ENCODE measurements at places on chromosomes 13 and 19. TPM values are rescaled to one million over a fixed set of nuclear protein-coding genes. Genes with fewer than 3 reads are reported as not detected.

Gene PDE4C
- total RNA-seq, result not detected

Gene ZNF99
- not detected for total RNA-seq

DNA sequence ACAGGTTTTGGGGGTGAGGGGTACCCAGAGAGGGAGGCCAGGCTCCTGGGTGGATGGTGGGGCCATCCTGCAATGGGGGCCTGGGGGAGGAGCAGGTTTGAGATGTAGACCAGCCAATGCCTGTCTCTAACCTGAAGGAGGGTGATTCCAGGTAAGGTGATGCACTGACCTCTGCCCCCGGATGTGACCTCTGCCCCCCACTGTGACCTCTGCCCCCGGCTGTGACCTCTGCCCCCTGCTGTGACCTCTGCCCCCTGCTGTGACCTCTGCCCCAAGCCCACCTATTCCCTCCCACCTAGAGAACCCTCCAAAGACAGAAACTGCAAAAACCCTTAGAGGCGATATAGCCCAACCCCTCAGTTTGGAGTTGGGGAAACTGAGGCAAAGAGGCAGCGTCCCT, 10.3 kb upstream of the SPACA4 start:
- no peak for DNase-seq

GRCh38 chr13:45889590-45890243, 38.2 kb upstream of the SIAH3 start:
- no peak for DNase-seq

DNA sequence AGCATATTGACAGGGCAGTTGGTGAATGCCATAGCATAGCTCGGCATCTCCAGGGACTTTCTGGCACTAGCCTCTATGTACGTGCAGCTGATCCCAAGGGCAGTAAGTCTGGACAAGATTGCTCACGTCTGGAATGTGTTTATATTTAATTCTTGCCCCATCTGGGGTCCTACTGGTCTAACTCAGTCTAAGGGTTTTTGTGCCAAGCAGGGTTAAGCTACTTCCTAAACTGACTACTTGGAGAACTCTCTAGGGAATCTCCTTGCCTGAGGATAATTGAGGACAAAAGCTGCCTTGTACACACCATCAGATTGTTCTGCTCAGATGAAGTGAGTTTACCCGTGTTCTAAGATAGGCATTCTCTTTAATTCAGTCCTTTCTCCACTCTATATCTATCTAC, 358.1 kb downstream of the MYO16 start:
- no peak for DNase-seq

Gene CYP2A6
- not detected for total RNA-seq

DNA sequence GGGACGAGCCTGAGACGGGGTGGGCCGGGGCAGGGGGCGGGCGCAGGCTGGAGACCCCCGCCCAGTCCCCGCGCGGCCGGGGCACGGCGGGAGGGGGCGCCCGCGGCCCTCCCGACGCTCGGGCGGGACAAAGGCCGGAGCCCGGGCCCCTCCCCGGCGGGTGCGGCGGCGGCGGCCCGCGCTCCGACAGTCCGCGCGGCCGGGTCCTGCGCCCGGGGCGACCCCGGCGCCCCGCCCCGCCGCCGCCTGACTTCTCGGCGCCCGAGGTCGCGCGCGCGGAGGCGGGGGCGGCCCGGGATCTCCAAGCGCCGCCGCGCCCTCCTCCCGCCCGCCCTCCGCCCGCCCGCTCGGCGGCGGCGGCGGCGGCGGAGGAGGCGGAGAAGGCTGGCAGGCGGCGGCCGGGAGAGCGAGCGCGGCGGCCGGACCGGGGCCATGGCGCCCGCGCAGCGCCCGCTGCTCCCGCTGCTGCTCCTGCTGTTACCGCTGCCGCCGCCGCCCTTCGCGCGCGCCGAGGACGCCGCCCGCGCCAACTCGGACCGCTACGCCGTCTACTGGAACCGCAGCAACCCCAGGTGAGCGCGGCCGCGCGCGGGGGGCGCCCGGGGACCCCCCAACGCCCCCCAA, at the start of gene EFNA2:
Gene EFNA2 (plus strand): TSS at position 137 of the 624 bp plus-strand sequence. CDS start 296 bp downstream, at position 433.
- DNase-seq, result no peak

Gene MBD3L3
- total RNA-seq, result not detected

- DNase-seq, result no peak
Measured at GRCh38 chr19:10611907-10612306, 13.4 kb upstream of the SLC44A2 start.

Gene SLC1A6
- not detected for total RNA-seq

Gene FUT6
- total RNA-seq, result not detected

Gene PSG5
- total RNA-seq, result not detected

DNA sequence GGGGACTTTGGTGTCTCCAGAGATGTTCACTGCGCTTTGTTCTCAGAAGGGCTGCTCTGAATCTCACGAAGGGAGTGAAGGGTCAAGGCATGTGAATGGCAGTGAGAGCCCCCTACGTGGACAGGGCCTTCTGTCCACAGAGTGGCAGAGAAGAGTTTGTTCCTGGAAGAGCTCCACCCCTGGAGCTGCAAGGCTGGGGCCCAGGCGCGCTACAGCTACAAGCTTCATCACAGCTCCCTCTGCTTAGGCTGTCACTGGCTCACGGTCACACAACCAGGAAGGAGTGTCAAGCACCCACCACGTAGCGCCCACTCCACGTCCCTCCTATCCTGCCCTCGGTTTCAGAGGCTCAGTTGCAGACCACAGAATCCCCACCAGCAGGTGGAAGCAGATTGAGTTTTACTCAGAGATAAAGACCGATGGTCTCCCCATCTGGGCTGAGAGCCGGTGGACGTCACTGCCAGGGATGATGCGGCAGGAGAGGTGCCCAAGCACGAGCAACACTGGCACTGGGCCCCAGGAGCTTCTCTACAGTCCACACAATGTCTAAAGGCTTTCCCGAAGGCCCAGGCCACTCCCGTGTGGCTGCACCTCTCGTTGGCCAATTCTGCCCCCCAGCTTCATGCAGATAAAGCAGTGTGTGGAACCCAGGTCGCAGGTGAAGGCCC, 23.0 kb upstream of the TFDP1 start:
- DNase-seq, result no peak

DNA sequence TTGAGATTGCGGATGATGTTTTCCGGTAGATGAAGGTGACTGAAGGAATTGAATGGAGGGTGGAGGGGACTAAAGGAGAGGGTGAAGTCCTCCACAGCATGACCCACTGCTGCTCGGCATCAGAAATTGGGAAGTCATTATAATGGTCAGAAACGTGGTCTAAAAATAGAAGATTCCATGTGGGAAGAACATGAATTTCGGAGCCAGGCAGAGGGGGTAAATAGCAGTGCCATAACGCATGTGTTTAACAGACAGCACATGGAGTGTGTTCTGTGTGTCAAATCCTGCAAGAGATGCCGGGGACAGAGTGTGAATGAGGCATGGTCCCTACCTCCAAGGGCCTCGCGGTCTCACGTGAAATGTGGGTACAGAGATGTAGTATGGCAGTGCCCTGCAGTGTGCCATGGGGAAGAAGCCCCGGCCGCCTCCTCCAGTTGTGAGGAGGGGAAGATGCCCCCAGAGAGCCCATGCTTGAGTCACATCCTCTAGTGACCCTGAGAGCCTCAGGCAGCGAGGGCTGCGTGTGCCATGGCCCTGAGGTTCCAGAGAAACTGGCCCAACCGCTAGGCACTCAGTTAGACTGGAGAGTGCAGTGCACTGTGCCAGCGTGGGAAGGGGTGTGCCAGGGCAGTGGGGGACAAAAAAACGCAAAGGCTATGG, 106.1 kb downstream of the COL4A2 start:
- no peak for DNase-seq

DNA sequence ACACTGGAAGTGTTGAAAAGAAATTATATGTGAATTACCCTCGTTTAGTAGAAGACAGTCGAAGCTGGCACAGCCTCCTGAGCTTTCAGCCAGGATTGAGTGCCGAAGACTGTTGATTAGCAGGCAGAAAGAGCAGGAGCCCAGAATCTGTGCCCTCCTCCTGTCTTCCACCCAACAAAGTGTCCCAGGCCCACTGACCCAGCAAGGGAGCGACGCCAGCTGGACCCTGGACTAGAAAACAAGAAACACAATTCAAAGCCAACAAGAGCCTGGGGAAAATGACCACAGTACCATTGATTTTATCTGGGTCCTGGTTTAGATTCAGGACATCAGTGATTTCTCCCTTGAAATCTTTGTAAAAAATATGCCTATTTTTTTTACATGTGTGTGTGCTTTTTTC, 120.7 kb downstream of the RXFP2 start:
- no peak for DNase-seq

DNA sequence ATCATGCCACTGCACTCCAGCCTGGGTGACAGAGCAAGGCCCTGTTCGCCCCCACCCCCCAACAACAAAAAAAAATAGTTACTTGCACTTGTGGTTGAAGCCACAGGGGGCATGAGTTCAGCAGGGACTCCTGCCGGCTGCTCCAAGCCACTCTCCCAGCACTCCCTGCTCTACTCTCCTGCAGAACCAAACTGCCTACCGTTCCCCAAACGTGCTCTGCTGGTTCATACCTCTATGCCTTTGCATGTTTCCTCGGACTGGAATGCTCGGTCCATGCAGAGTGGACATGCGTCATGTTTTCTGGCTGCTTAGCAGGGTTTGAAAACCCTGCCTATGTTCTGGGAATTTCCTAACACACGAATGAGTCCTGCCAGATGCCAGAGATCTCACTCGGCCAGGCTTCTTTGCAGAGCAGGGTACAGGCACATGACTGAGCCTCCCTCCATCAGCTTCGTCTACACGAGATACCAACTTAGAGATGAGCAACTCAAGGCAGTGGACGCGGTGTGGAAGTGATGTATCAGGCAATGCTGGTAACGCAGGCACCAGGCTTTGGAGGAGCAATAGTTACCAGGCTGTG, 8.5 kb upstream of the SLC25A15 start:
- DNase-seq, result no peak

DNA sequence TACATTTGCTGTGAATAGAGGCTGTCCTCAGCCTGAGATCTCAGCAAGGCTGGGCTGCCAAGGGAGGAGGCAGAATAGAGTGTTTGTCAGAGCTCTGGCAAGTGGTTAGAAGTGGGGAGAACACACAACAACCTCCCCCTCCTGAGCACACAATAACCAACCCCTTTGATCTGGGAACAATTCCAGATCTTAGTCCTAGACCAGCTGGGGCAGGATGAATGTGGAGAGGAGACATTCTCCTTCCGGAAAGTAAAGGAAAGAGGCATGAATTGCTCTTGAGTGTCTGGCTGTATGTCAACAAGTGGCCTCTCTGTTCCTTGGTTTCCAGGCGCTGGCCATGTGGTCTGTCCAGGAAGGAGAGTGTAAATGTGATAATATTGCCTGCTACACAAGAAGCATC, 114.9 kb upstream of the TMTC4 start:
- DNase-seq, result no peak

DNA sequence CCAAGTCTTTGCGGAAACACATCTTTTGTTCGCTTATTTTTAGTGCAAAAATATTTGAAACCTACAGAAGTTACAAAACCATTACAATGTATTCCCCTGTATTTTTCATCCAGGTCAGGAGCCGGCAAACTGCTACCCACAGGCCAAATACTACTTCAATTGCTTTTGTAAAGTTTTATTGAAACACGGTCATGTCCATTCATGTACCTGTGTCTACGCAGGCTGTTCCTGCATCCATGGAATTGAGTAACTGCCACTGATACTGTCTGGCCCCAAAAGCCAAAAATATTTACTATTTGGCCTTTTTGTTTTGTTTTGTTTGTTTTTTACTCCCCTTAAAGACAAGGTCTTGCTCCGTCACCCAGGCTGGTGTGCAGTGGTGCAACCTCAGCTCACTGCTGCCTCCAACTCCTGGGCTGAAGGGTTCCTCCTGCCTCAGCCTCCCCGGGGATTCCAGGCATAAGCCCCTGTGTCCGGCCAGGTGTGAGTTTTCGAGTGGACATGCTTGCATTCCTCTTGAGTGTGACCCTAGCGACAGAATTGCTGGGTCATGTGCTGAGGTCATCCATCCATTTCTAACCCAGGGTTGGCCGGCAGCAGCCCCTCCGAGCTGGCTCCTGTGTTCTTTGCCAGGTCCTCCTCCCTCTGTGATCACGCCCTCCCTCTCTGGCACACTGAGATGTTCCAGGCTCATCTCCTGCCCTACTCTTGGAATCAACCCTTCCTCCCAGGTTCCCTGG, 10.9 kb upstream of the S1PR4 start:
- DNase-seq, result no peak

DNA sequence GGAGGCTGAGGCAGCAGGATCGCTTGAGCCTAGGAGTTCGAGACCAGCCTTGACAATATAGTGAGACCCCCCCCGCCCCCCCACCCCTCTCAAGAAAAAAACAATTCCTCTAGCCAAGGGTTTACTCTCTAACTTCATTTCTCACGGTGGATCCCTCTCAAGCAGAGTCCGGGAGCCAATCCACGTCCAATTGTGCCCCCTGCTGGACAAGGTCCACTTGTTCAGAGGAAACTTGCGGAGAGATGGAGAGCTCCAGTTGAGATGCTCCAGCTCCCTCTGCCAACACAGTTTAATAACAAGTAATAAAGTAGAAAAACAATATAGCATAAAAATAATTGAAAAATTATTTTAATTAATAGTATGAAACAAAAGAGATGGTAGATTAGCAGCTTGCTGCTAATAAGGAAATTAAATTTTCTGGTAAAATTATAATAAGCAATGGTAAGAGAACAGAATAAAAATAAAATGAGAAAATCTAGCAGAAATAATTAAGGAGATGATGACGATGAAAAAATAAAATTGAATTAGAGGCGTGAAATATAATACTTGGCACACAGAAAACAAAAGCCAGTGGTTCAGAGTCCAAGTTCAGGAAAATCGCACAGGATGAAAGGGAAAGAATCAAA, 14.5 kb upstream of the SIGLEC14 start:
- peak; percentile 71 for DNase-seq

DNA sequence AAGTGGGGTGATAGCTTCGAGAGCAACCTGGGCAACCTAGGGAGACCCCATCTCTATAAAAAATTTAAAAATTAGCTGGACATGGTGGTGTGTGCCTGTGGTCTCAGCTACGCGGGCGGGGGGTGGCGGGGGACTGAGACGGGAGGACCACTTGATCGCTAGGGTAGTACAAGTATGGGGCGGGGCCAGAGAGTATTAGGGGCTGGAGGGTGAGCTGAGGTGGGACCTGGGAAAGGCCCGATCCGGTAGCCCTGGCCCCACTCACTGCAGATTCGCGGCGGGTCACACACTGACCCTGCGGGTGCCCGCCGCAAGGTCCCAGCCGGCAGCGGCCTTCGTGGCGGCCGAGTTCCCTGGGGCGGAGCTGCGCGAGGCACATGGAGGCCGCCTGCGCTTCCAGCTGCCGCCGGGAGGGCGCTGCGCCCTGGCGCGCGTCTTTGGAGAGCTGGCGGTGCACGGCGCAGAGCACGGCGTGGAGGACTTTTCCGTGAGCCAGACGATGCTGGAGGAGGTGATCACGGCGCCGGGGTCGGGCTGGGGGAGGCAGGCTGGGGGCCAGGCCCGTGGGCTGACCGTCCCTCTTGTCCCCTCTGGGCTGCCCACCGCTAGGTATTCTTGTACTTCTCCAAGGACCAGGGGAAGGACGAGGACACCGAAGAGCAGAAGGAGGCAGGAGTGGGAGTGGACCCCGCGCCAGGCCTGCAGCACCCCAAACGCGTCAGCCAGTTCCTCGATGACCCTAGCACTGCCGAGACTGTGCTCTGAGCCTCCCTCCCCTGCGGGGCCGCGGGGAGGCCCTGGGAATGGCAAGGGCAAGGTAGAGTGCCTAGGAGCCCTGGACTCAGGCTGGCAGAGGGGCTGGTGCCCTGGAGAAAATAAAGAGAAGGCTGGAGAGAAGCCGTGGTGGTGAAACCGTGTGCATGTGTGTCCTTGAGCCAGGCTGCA, 2.0 kb upstream of the ARHGAP45 start:
- peak; percentile 82 for DNase-seq

- no peak for DNase-seq
Measured at GRCh38 chr13:45604892-45605291, 10.6 kb downstream of the ERICH6B start.

Gene CNN1
- not detected for total RNA-seq

GRCh38 chr19:10021863-10022262, 8.6 kb downstream of the RDH8 start:
- DNase-seq, result no peak

Gene TMEM259
- total RNA-seq, result 127 TPM

Gene PTPRH
- not detected for total RNA-seq
